ENCODE measurements at places on chromosomes 1 and 21.

DNA sequence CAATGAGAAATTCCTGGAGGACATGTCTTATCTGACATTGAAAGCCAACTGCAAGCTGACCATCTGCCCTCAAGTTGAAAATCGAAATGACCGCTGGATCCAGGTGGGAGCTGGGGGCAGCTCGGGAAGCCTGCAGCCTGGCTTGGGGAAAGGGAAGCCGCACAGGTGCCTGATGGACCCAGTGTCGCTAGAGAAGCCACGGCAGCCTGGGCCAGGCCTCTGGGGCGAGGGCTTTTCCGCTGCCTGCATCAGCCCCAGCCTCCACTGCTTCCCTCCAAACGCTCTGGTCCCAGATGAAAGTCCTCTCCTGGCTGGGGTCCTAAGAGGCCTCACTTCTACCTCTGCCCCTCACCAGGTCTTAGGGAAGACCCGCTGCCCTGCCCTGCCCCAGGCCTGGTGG is 18.8 kb upstream of the PADI3 start:
- no peak for DNase-seq

DNA sequence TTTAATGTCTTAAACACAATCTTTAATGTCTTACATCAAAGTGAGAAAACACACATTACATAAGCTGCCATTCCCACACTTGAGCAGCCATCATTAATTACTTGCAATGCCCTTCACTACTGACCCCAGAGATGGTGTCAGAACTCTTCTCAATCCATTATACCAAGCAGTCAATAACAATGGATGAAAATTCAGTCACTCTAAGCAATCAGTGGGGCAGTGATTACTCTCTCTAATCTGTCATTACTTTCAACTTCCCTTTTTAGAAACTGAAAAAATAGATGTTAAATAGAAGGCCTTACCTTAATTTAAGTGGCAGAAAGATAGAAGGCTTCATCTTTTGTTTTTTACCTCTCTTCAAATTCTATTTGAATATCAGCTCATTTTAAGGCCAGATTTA is 9.7 kb upstream of the FRRS1 start:
- DNase-seq = no peak

DNA sequence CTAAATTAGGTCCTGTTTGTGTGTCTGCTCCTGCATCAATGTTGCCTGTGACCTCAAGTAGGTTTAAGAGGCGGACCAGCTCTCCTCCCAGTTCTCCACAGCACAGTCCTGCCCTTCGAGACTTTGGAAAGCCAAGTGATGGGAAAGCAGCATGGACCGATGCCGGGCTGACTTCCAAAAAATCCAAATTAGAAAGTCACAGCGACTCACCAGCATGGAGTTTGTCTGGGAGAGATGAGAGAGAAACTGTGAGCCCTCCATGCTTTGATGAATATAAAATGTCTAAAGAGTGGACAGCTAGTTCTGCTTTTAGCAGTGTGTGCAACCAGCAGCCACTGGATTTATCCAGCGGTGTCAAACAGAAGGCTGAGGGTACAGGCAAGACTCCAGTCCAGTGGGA is 79.9 kb downstream of the PRDM2 start:
- DNase-seq = no peak

DNA sequence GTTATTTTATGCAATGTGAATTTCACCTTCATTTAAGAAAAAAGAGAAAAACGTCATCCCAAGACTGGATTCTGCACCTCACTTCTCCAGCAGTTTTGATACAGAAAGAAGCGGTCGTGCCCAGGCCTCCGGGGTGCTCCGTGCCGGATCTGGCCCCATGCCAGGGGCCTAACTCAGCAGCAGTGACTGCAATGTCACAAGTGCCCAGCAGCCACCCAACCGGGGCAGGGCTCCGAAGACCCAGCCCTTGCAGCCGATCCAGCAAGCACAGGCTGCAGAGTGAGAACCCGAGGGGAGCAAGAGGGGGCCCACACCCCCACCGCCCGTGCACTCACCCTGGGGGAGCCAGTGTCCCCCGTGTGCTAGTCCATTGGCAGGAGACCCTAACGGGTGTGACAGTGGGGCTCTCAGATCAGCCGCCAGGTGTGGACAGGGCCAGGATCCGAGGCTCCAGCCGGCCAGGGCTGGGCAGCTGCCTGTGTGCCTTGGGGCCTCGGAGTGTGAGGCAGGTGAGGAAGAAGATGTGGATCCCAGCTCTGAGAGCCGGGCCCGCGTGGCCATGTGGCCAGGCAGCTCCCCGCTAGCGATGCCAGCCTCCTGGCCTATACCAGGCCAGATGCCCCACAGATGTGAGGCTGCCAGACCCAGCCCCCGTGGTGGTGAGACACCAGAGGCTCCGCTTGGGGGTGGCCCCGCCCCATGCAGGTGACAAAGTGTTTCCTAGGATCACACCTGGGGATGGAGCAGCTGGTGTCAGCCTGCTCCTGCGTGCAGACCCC is 60.6 kb downstream of the MEGF6 start:
- DNase-seq = no peak

- no peak for DNase-seq
Observed at GRCh38 chr21:16407403-16408240, 677.8 kb downstream of the USP25 start.

DNA sequence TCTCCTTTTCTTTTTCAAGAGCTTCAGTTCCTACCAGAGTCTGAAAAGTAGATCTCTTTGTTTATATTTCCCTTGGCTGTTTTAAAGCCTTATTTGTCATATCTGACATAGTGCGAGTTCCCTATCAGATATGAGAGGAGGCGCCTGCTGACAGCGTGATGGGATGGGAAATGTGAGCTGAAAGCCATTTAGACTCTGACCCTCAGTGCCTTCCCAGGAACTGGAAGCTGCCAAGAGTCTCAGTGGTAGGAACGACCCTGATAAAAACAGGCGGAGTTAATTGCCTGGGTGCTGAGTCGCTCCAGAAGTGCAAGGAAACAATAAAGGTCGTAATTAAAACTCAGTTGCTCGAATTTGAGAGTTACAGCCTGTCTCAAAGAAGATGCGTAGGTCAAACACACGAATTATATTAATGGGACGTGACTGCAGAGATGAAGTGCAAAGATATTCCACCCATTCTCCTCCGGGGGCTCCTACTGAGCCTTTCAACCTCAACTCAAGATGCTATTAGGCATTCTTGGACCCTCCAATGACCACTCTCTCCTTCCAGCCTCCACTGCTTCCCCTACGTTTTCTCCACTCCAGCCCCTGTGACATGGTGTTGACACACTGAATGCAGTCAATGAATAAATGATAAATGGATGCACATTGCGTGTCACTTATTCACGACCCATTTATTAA is 84.6 kb downstream of the KAZN start:
- no peak for DNase-seq

DNA sequence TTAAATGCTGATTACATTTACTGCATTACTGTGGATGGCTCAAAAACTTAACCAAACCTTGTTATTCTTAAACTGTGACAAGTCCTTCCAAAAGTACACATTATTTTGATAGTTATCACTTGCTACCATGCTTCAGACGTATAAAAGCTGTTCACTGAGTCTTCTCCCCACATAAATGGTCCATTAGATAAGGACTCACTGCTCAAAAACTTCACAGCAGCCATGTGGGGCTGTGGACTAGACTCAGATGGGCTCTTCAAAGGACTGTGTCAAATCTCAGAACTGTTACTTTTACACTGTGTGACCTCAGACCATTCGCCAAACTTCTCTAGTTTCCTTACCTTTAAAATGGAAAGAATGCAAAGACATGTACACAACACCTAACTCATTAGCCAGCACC is 11.6 kb downstream of the SCAF4 start:
- DNase-seq = no peak

GRCh38 chr1:41444785-41445184 is 39.7 kb downstream of the EDN2 start:
- no peak for DNase-seq

DNA sequence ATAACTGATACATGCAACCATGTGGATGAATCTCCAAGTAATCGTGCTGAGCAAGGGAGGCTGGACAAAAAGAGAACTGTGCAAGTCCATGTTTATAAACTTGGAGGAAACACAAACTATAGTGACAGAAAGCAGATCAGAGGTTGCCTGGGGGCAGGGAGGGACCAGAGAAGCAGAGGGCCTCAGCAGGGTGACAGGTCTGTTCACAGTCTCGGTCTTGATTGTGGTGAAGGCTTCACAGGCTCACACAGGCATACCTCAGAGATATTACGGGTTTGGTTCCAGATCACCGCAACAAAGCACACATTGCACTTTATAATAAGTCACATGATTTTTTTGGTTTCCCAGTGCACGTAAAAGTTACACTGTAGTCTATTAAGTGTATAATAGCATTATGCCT is 28.5 kb downstream of the ACOT7 start:
- DNase-seq = no peak

- no peak for DNase-seq
Observed at GRCh38 chr1:29831500-29832117, 595.3 kb downstream of the PTPRU start.

GRCh38 chr1:196651637-196652215 is at the start of gene CFH:
Gene CFH (plus strand): TSS chr1:196652043. CDS start chr1:196652118, 75 bp downstream.
- DNase-seq = no peak

DNA sequence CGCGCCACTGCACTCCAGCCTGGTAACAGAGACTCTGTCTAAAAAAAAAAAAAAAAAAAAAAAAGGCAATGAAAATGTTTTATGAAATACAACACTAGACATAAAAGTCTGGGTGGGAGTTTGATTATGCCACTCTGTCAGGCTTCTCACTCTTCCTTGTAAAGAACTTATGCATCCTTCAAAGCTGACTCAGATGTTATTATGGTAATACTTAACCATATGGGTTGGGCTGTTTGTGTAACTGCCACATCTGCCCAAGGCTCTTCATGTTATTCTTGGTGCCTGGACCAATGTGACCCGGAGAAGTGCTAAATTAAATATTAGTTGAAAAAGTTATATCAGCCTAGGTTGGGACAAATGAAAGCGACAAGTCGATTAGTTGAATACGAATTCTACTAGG is 23.8 kb downstream of the FAM89A start:
- DNase-seq = no peak

DNA sequence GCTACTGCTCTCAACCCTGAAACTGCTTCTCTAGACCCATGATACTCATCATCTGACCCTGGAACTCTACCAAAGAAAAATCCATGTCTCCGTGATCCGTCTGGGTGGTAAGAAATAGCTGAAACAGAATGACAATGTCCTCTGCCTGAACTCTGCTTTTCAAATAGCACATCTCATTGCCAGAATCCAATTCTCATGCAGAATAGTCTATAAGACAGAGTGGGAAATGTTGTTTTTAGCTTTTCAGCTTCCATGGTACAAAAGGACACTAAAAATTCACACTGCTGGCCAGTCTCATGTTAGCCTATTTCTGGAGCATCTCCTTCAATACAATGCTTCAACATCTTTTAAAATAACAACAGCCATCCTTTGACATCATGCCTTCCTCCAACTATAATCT is 1355.8 kb upstream of the PRMT6 start:
- no peak for DNase-seq

GRCh38 chr1:241551759-241552638 is 19.8 kb downstream of the KMO start:
- peak; percentile 54 for DNase-seq

- DNase-seq = no peak
Observed at GRCh38 chr1:74693473-74693872, 19.9 kb upstream of the ERICH3 start.

- no peak for DNase-seq
Observed at GRCh38 chr21:32367158-32367557, 25.7 kb downstream of the URB1 start.

GRCh38 chr1:89608319-89608983 is 24.5 kb upstream of the LRRC8C start:
- DNase-seq = peak; percentile 50

DNA sequence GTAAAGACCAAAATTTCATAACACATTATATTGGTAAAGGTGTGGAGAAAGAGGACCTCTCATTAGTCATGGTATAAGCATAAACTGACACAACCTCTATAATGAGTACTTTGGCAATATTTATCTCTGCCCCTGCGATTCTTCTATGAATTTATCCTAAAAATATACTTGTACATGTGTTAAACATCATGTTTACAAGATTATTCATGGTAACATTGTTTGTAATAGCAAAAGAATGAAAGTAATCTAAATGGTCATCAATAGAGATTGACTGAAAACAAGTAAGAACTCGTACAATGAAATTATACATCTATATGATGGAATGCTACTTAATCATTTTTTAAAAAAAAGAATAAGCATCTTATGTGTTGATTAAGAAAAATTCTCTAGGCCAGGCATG is 96.4 kb downstream of the KIAA0319L start:
- DNase-seq = no peak

DNA sequence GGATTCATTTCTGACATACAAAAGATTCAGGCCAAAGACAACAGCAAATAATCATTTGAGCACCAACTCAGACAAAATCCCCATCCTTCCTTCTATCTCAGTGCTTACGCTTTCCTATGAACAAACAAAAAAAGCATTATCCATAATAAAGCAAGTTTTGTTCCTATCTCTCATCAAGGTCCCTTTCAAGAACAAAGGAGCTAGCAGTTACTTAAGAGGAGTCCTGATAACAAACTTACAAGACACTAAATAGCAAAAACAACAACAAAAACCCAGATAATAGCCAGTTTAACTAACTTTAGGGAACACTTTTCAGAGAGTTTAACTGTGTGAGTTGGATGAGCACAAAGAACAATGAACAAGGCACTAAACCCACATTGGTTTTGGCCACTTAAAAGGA is 10.5 kb downstream of the EVI5 start:
- no peak for DNase-seq

DNA sequence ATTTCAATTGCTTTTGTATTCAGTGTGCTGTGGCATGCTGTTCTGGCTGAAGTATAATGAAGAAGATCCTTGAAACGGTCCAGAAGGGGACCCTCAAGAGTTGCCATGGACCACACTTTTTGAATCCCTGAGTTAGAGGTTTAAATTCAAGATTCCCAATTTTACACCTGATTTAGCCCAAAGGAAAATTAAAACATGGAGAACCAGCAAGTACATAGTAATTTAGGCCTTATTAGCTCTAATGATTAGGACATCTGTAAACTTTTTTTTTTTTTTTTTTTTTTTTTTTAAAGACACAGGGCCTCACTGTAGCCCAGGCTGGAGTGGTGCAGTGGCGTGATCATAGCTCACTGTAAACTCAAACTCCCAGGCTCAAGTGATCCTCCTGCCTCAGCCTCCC is 107.3 kb downstream of the ENAH start:
- DNase-seq = no peak

DNA sequence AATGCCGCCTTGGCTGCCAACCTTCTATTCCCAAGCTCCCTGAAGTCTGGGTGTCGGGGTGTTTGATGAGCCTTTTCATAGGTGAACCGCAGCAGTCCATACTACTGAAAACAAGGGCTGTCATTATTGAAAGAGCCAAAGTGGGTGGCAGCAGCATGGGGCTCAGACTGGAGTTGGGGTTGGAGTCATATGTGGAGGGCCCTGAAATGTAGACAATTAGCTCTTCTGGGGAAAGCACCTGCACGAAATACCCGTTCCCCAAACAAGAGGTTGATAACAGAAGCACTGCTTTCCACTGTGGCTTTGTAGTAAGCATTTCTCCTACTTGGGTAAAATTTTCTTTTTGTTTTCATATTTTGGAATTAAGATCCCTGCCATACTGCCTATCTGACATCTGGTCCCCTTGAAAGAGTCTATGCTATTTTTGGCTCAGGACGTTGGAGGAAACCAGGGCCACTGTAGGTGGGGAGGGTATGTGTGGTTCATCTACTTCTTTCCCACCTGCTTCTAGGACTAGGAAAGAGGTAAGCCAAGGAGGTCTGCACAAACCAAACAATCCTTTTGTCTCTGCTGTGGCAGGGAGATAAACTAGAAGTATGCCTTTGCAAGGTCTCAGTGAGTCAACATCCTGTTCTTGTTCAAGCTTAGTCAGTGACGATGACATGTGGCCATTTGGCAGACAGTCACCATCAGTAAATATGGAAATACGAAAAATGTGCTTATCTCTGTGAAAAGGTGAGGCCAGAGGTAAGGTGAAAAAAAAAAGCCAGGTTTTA is 197.0 kb upstream of the UBE2U start:
- no peak for DNase-seq

All from testis (tissue), 5 donors.